ENCODE measurements at places on chromosomes 12 and 14.

- DNase-seq = no peak
Observed at GRCh38 chr12:110928700-110929099, 8.3 kb upstream of the MYL2 start.

DNA sequence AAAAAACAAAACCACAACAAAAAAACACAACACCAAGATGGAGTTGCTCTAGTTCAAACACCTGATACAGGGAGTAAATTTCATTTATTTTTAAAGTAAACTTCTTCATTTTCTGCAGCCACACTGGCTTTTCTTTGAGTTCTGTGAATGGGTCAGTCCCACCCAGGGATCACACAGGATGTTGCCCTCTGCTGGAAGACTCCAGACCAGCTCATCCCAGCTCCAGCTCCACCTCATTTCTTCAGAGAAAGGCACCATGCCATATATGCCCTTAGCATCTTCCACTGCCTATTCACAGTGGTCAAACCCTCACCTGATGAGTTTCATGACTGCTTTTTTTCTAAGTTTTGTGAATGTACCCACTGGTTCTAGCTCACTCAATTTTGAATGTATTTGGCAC lies 8.0 kb downstream of the GLIPR1 start:
- DNase-seq = peak; percentile 67

DNA sequence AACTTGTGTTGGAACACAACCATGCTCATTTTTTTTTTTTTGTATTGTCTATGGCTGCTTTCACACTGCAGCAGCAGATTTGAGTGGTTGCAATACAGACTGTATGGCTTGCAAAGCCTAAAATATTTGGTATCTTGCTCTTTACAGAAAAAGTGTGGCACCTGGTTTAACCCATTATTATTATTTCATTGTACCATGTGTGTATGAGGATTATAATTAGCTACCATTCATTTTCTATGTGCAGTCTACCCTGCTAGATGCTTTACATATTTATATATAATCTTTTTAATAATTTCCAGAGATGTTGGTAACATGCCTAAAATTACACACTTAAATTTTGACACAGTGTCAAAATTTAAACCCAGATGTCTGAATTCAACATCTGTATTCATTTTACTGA lies 37.7 kb downstream of the SPATS2 start:
- no peak for DNase-seq

- no peak for DNase-seq
Observed at GRCh38 chr12:91608542-91608941, 425.9 kb upstream of the DCN start.

DNA sequence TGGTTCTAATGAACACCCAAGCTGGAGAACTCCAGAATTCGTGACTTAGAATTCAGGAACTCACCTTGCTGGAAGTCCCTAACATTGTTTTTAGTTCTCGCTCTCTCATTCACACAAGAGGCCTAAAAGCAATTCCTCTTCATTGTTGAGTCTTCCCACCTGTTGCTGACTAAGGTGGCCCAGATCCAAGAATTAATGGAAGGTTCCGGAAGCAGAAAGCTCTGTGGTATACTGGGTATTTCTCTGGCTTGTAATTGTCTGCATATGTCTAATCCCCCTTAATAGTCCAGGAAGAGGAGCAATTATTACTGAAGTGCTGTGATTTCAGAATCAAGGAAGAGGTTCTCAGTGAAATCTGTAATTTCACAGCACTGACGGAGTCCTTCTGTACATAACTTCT lies 31.4 kb downstream of the TMEM233 start:
- DNase-seq = no peak

Data from inflammatory macrophage (primary cell).